Foreskin keratinocyte (primary cell): ENCODE measurements at places on chromosomes 13 and 19. TPM values are rescaled to one million over a fixed set of nuclear protein-coding genes. Genes with fewer than 3 reads are reported as not detected.

ZNF701 gene
- total RNA-seq: 7.2 and 8.7 TPM in 2 replicates

SYT3 gene
- not detected in 2 replicates for total RNA-seq

ZNF560 gene
- total RNA-seq: 0.28 and 0.34 TPM in 2 replicates

HIPK4 gene
- total RNA-seq: 0.07 and 0.10 TPM in 2 replicates

GPR12 gene
- total RNA-seq: not detected in 2 replicates

ZNF878 gene
- 0.61 and 0.71 TPM in 2 replicates for total RNA-seq

SERTAD1 gene
- 12.4 and 14.3 TPM in 2 replicates for total RNA-seq

CEBPA gene
- total RNA-seq: 1.4 TPM in 2 replicates

TOMM40 gene
- 108 and 136 TPM in 2 replicates for total RNA-seq

LILRB5 gene
- not detected in 2 replicates for total RNA-seq

IGFL3 gene
- 2.3 and 5.2 TPM in 2 replicates for total RNA-seq

THAP8 gene
- 1.1 and 1.5 TPM in 2 replicates for total RNA-seq

CRLF1 gene
- 0.37 and 0.60 TPM in 2 replicates for total RNA-seq

PGLYRP2 gene
- total RNA-seq: not detected in 2 replicates

MIR17HG gene
- 7.9 and 9.0 TPM in 2 replicates for total RNA-seq

ELSPBP1 gene
- total RNA-seq: not detected in 2 replicates

TMPRSS9 gene
- total RNA-seq: not detected in 2 replicates

PLIN5 gene
- total RNA-seq: not detected in 2 replicates

GPR183 gene
- total RNA-seq: not detected in 2 replicates

SPACA7 gene
- total RNA-seq: not detected in 2 replicates
